ENCODE measurements at places on chromosomes 3 and 15.

- DNase-seq = no peak
Observed at GRCh38 chr3:122618614-122619013, 41.2 kb downstream of the PARP15 start.

DNA sequence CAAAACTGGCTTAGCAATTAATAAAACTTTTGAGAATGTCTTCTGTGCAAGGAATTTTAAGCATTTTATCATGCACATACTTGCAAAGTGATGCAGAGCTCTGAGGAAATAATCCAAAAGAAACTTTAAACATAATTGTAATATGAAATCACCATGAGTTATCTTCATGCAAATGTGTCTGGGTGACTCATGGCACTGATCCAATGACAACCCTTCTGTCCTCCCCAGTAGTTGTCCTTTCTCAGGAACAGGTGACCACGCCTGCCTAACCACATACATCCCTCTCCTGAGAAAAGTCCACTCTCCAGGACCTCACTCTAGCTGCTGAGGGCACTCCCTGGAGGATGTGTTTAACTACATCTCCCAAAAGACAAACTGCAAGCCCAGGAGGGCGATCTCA, 530.6 kb upstream of the IL12A start:
- DNase-seq = no peak

- DNase-seq = no peak
Observed at GRCh38 chr15:72790302-72790910, 6.8 kb upstream of the ADPGK start.

DNA sequence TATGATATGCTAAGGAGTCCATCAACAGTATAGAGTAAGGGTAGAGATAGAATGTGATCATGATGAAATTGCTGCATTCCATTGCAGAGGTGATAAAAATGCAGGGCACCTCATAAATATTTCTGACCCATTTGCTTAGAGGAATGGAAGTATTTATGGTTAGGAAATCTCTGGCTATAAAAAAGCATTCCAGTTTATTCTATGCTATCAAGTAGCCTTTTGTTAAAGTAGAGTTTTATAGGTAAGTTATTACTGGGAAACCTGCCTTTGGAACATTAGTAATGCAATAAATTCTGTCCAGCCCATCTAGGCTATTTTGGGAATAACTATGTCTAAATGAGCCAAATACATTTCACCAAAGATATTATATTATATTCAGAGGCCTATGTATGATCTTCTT, 19.8 kb upstream of the STRIT1 start:
- DNase-seq = no peak

GRCh38 chr3:55247666-55248065, 239.4 kb downstream of the WNT5A start:
- DNase-seq = no peak

GRCh38 chr15:46938169-46938568, 779.1 kb upstream of the SEMA6D start:
- no peak for DNase-seq

DNA sequence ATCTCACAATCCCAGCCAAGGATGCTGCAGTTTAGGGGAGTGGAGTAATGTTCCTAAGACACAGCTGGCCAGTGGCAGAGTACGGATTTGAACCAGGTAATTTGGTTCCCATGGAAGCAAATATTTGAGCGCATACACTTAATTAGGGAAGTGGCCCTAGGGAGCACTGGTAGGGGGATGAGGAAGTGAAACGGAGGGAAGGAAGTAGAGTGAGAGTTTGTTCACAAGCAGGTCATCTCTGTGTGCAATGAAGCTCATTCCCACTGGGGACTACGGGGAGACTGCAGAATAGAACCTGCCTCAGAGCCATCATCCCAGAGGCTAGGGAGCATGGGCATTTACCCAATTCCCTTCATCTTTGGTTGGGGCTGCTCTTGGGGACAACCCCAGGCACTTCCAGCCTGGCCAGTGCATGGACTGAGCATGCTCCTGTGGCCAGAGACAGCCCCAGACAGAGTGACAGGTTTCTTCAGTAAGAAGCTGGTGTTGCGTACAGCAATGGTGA, 317.2 kb upstream of the PROK2 start:
- no peak for DNase-seq

DNA sequence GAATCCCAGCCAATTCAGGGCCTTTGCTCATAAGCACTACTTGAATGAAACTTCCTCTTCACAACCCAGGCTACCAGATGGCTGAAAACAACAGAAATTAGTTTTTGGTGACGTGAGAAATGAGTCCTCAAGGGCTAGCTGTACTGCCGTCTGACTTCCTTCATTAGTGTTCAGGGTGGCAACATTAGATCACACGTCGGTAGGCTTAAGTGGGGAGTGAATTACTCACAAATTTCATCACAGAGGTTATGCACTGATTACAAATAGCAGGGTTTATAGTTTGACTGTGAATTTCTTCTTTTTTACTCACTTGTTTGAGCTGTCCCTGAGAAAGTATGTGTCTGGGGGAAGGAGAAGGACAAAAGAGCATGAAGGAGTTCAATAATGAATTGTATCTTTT, 397.2 kb downstream of the GAP43 start:
- no peak for DNase-seq

GRCh38 chr3:36959821-36960220, 15.0 kb upstream of the TRANK1 start:
- no peak for DNase-seq

DNA sequence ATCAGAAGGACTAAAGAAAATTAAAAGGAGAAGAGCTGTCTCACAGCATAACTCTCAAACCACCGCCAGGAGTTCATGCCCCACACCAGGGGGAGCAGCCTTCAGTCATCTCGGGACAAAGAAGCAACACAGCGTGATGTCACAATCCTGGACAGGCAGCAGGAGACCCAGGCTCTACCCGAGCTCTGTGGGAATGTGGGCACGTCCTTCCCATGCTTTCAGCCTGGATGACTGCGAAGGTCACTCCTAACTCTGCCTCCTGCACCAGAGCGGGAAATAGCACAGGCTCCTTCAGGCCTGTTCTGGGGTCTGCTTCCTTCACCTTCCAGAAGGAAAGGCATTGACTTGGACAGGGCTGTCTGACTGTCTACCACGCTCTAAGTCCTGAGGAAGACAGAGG, 31.3 kb downstream of the NOX5 start:
- DNase-seq = no peak

DNA sequence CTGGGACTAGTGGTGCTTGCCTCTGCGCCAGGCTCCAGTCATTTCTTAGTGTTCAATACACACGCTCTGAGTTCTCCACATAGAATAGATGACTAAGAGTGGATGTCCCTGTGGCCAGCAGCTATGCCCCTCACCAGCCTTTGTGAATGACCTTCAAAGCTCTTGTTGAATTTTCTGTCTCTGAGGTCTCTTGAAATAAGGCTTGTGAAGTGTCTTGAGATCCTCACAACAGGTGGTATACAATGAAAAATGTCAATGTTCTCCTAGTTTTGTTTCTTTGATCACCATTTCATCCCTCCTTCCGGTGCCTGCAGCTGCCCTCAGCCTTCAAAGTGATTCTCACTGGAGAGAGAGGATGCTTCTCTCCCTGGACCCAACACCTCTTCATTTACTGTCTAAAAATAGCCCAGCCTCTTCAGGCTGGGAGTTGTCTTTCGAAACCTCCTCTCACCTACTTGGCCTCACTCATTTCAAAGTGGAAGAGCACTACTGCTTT, 5.4 kb downstream of the MAPKBP1 start:
- no peak for DNase-seq

GRCh38 chr3:151446002-151446340, 14.9 kb downstream of the IGSF10 start:
- DNase-seq = no peak

GRCh38 chr3:159513867-159514380, 474.7 kb upstream of the IL12A start:
- DNase-seq = no peak

DNA sequence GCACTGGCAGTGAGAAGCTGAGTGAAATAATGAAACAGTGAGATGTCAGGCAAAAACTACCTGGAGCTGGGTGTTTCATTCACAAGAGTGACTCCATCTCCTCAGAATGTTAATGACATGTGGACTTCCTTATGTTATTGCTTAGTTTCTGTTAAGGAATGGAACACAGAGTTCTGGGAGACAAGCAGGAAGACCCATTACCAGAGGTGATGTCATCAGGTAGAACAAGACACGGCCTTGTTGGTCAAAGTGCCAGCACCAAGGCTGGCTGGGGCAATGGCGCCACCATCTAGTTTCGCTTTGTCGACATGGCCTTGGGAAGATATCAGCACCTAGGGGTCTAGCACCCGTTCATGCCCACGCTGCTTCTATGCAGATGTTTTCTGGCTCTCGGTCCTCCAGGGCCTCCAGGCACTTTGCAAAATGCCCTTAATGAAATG, 252.2 kb downstream of the FAM43A start:
- DNase-seq = no peak

DNA sequence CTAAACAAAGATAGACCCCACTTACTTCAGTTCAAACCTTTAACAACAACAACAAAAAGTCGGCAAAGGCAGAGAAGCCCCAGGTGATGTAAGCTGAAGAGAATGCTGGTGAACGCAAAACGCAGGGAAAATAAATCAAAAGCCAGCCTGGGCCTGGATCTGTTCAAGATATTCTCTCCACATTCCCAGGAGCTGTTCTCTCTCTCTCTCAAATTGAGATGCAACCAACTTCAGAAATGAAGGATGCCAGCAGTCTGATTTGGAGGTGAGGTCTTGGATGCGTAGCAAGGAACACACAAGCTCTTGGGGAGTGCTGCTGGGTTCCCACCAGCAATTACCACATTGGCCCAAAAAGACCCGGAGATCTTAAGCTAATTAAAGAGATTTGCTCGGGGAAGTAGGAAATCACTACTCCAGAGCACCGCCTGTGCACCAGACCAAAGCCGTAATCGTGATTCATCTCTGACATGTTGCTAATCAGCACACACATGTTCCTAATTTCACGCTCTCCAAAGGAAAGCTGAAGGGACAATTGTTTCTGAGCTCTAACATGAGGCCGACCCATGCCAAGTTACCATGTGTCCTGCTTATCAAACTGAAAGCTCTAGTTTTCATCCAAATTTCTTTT, 37.1 kb downstream of the IL17RD start:
- no peak for DNase-seq

GRCh38 chr3:150460484-150460883, 52.4 kb downstream of the TSC22D2 start:
- no peak for DNase-seq

- no peak for DNase-seq
Observed at GRCh38 chr15:65902373-65902772, 33.1 kb downstream of the RAB11A start.

DNA sequence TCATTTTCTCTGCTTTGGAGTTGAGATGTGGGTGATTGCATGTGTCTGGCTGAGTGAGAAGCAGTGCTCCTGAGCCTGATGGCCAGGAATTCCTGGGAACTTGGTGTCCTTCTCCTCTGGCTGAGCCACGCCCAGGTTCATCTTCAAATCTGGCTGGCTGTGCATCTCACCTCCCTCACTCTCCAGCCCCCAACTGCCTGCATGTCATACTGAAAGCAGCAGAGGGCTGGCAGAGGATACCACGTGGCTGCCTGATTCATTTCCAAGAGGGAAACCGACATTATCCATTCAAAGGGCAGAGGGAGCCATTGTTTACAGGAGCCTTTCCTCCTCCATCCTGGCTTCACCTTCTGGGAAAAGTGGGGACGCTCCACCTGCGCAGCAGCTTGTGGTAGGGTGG, 57.4 kb downstream of the ABHD5 start:
- DNase-seq = no peak

GRCh38 chr3:18483226-18483625, 58.1 kb upstream of the SATB1 start:
- no peak for DNase-seq

GRCh38 chr15:34514251-34514670, 69.2 kb downstream of the GOLGA8B start:
- DNase-seq = peak; percentile 26

GRCh38 chr3:53570081-53570480, 75.7 kb downstream of the CACNA1D start:
- no peak for DNase-seq

DNA sequence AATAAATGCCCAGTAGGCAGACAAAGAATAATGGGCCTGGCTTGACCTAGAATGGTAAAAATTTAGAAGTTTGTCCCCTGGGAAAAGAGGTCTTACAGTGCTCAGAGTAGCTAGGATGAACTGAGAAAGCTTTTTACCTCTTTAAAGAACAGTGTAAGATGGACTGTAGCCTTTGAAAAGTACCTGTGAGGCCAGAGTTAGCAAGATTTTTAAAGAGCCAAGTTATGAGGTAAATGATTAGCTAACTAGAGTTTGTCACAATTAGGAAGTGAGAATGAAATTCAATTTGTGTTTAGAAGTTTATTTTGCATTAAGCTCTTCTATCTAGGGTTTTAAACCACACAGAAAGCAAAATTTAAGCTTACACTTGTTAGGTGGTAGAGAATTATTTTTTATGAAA, 480.9 kb downstream of the ZIC1 start:
- no peak for DNase-seq

GRCh38 chr15:99955532-99955931, 222.3 kb upstream of the LYSMD4 start:
- no peak for DNase-seq

- DNase-seq = no peak
Observed at GRCh38 chr3:84836961-84837360, 121.8 kb upstream of the CADM2 start.

- DNase-seq = no peak
Observed at GRCh38 chr3:52402706-52403270, 42.1 kb downstream of the SEMA3G start.

DNA sequence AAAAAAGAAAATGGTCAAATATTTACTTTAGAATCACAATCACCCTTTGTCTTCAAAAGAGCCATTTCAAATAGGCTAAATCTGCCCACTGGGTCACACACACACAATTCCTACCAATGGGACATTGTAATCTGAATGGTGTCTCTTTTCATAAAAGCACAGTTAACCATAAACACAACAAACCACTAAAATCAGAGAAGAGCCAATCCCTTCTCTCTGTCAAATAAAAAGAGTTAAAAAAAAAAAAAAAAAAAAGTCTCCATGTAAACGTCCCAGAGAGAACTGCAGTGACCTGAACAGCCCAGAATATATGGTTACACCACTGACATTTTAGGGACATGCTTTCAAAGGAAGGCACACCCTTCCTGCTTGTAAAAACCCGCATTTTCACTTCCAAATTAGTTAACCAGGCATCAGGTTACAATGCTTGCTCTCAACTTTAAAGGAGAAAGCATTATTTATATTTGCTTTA, 63.7 kb downstream of the PRICKLE2 start:
- DNase-seq = no peak

DNA sequence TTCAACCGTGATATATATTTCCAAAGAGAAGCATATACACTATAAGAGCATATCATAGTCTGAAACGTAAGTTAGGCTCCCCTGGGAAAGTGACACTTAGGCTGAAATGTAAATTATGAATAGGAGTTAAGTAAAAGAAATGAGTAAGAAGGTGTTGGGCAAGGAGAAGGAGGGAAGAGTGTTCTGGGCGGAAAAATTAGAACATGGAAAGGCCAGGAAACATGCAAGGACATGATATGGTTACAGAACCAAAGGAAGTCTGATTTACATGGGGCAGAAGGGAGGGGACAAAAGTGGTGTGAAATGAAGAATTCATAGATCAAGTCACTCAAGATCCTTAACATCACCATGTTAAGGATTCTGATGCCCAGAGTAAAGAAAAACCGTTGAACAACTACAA, 75.2 kb downstream of the SCAPER start:
- DNase-seq = no peak

Data from occipital lobe (tissue), 3 donors.